Kidney (tissue), 22 donors: ENCODE measurements at places on chromosomes 5 and 9.

DNA sequence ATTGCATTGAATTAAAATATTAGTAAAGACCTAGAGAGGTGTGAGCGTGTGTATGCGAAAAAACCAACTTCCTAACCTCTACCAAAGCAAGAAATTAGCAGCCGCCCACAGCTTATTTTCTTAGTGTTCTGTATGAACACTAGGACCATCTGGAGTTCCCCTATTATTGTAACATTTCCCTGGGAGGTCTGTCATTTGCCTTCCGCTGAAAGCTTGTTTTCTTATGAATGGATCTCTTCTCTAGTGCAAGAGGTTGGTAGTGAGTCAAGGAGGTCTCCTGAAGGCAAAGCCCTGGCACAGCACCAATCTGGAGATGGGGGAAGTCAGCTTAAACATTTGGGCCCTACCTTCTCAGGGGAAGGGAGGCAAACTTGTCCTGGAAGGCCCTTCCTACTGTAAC lies 10.8 kb downstream of the TNFSF8 start:
- no peaks in the 10 kb centered on the region for H3K27me3 ChIP-seq
- H3K27ac ChIP-seq = no peak overlapping the region
- no peaks in the 10 kb centered on the region for H3K36me3 ChIP-seq
- no peak for DNase-seq
- H3K4me1 ChIP-seq = no peaks in the 10 kb centered on the region
- H3K4me3 ChIP-seq = no peak overlapping the region

GRCh38 chr9:89179895-89180734 lies 1.5 kb upstream of the SHC3 start:
- peaks cover 6% of the 10 kb centered on the region for H3K4me1 ChIP-seq
- peak; percentile 92 for DNase-seq
- H3K4me3 ChIP-seq = peak overlapping the region; percentile 61
- H3K27me3 ChIP-seq = peaks cover 17% of the 10 kb centered on the region
- peak overlapping the region; percentile 82 for H3K27ac ChIP-seq

- H3K4me1 ChIP-seq = no peaks in the 10 kb centered on the region
- DNase-seq = no peak
- no peak overlapping the region for H3K4me3 ChIP-seq
- no peak overlapping the region for H3K27ac ChIP-seq
- no peaks in the 10 kb centered on the region for H3K36me3 ChIP-seq
Observed at GRCh38 chr9:111938427-111938800, 41.8 kb downstream of the UGCG start.

DNA sequence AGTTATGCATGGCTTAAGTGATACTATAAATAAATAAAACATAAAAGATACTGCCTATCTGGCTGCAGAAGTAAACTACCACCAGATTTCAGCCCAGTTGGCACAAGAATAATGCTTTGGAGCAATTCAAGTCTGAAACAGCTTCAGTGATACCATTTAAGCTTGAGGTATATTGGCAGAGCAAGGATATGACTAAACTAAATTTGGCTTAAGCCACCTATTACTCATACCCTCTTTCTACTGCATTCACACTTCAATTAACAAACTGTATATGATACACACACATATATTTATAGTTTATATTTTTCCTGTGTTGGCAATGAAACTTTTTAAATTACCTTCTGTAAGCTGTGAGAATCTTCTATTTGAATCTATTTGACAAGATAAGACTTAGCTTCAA lies 431.9 kb downstream of the ANXA1 start:
- no peak overlapping the region for H3K27ac ChIP-seq
- H3K4me1 ChIP-seq = no peaks in the 10 kb centered on the region
- no peak for DNase-seq
- H3K4me3 ChIP-seq = no peak overlapping the region
- no peaks in the 10 kb centered on the region for H3K27me3 ChIP-seq

GRCh38 chr9:28270156-28270555 lies 696.9 kb upstream of the C9orf72 start:
- H3K4me3 ChIP-seq = no peak overlapping the region
- H3K27me3 ChIP-seq = no peaks in the 10 kb centered on the region
- H3K36me3 ChIP-seq = no peaks in the 10 kb centered on the region
- H3K27ac ChIP-seq = no peak overlapping the region

GRCh38 chr9:26169708-26170107 lies 491.5 kb upstream of the TUSC1 start:
- H3K4me1 ChIP-seq = no peaks in the 10 kb centered on the region
- DNase-seq = no peak
- H3K27me3 ChIP-seq = no peaks in the 10 kb centered on the region
- H3K27ac ChIP-seq = no peak overlapping the region

DNA sequence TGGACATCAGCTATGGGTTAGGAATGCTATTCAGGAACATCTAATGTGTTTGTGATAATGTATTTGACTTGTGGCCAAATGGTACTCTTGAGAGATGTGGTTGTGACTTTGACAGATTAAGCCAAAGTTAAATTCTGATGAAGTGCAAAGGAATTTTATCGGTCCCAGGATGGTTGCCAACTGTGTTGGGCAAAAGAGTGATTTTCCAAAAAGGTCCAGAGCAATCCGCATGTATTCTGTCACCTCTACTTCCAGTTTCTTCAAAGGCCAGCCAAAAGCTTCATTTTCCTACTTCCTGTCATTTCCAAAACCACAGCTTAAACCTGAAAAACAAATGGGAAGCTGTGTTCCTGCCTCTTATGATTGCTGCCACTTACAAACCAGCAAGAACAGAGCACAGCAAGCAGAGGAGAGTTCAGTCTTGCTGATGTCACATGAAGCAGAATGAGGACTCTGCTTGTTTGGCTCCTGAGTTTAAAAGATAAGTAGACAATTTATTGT lies 59.8 kb downstream of the MARCHF3 start:
- no peak overlapping the region for H3K27ac ChIP-seq
- H3K27me3 ChIP-seq = no peaks in the 10 kb centered on the region
- DNase-seq = no peak
- H3K4me3 ChIP-seq = no peak overlapping the region

DNA sequence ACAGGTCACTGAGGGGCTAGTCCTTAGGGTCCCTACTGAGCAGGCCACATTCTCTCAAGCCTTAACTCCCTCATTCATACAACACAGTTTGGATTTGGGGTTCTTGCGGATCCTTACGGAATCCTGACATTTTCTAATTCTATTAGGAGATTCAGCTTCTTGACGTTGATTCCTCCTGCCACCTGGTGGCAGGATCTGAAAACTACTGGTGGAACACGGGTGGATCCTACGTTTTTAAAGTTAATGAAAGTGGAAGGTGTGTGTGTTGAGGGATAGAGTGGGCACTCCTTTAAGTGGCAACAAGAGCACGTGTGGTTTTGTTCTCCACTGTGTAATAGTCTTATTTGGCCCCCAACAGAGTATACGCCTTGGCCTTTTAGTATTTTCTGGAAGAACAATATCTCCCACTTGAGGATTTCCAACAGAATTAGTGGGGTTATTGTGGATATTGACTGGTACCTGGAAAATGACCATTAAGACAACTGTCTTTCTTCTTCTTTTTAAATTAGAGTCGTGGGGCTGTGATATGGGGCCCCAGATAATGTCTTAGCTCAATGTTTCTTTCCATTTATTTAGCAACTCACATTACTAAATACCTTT lies 25.2 kb downstream of the SLC28A3 start:
- no peak overlapping the region for H3K27ac ChIP-seq
- DNase-seq = peak; percentile 54
- no peaks in the 10 kb centered on the region for H3K36me3 ChIP-seq

GRCh38 chr5:83577036-83577636 lies 105.6 kb downstream of the VCAN start:
- no peaks in the 10 kb centered on the region for H3K27me3 ChIP-seq
- no peak overlapping the region for H3K4me3 ChIP-seq
- no peaks in the 10 kb centered on the region for H3K4me1 ChIP-seq

DNA sequence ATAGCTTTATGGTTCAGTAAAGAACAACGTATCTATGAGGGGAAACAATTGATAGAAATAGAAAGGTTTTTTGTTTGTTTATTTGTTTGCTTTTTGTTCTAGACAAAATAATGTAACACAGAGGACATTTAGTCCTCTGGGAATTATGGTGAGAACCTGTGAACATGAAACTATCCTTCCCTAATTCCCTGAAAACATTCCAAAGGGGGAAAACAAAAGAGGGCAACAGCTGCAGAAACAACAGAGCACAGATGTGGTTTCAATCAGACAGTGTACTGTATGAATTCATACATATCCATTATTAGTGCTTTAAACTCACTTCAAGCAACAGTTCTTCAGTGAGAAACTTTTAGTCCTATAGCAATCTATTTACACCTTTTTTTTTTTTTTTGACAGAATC lies 1489.8 kb upstream of the C9orf72 start:
- no peak overlapping the region for H3K27ac ChIP-seq
- no peak for DNase-seq
- no peaks in the 10 kb centered on the region for H3K27me3 ChIP-seq
- no peaks in the 10 kb centered on the region for H3K4me1 ChIP-seq
- H3K4me3 ChIP-seq = no peak overlapping the region
- H3K36me3 ChIP-seq = no peaks in the 10 kb centered on the region

GRCh38 chr9:93292664-93293328 lies 108.9 kb downstream of the WNK2 start:
- H3K4me3 ChIP-seq = no peak overlapping the region
- H3K27ac ChIP-seq = no peak overlapping the region
- H3K36me3 ChIP-seq = no peaks in the 10 kb centered on the region
- DNase-seq = peak; percentile 34
- H3K4me1 ChIP-seq = no peaks in the 10 kb centered on the region

DNA sequence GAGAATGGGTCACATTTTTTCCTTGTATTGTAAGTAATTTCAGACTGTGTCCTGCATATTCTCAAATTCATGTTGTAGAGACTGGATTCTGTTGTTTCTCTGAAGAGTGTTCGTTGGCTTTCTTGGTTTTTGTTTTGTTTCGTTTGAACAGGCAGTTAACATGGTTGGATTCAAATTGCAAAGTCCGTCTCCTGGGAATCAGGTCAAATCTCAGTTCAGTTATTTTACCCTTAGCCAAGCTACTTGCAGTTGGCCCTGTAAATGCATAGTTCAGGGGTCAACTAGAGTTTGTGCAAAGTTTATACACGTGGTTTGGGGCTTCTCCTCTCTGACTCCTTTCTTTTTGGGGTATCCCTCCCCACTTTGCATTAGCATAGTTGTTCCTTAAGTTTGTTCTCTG lies 21.7 kb upstream of the FBXW11 start:
- H3K4me1 ChIP-seq = no peaks in the 10 kb centered on the region
- H3K36me3 ChIP-seq = no peaks in the 10 kb centered on the region
- no peaks in the 10 kb centered on the region for H3K27me3 ChIP-seq
- no peak overlapping the region for H3K4me3 ChIP-seq
- no peak overlapping the region for H3K27ac ChIP-seq

DNA sequence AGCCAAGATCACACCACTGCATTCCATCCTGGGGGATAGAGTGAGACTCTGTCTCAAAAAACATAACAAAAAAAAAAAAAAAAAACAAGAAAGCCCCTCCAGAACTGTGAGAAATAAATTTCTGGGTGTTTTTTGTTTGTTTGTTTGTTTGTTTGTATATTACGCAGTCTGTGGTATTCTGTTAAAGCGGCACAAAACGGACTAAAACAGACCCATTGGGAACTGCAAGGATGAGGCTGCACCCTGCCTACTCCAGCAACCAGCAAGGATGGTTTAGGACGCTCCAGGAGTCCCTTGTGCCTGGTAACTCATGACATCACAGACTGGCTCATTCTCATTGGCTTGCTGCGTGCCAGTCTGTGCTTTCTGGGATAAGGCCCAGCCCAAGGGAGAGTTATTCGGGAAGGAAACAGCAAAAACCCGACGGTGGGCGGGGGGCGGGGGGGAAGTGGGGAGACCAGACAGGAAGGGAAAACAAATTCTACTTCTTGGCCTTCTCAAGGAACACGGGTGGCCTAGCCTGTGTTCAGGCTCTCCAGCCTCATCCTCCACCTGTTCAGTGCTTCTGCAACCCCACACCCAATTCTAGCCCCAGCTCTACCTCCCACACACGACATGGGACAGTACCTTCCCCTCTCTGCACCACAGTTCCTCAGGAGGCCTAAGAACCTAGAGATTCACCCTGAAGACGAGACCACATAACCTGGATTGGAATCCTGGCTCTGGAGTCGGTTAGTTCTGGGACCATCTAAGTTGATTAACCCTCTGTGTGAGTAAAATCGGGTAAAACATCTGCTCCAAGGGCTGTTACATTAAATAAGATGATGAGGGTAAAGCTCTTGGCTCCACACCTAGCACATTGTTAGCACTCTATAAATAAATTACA lies 2.8 kb downstream of the CD74 start:
- H3K4me1 ChIP-seq = peaks cover 17% of the 10 kb centered on the region
- peak; percentile 85 for DNase-seq
- H3K36me3 ChIP-seq = peaks cover 11% of the 10 kb centered on the region
- H3K4me3 ChIP-seq = peak overlapping the region; percentile 78

GRCh38 chr5:139668064-139668880 lies 20.1 kb downstream of the CXXC5 start:
- H3K27me3 ChIP-seq = no peaks in the 10 kb centered on the region
- H3K36me3 ChIP-seq = no peaks in the 10 kb centered on the region
- no peak for DNase-seq
- H3K4me3 ChIP-seq = peak overlapping the region; percentile 49

- H3K27ac ChIP-seq = no peak overlapping the region
- DNase-seq = no peak
- H3K27me3 ChIP-seq = no peaks in the 10 kb centered on the region
- no peaks in the 10 kb centered on the region for H3K36me3 ChIP-seq
- H3K4me1 ChIP-seq = peaks cover 5% of the 10 kb centered on the region
- no peak overlapping the region for H3K4me3 ChIP-seq
Observed at GRCh38 chr5:176166427-176166826, 71.8 kb upstream of the SIMC1 start.

DNA sequence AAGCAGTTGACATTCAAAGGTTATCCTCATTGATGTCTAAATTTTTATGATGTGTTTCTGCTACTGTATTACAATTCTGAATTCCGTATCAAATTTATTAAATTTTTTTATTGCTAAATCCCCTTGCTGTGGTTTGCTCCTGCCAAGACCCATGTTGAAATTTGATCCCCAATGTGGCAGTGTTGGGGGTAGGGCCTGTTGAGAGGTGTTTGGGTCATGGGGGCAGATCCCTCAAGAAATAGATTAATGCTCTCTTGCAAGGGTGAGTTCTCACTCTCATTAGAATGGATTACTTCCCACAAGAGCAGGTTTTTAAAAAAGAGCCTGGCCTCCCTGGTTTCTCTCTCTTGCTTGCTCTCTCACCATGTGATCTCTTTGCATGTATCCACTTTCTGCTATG lies 434.5 kb upstream of the POU5F2 start:
- H3K4me3 ChIP-seq = no peak overlapping the region
- no peaks in the 10 kb centered on the region for H3K36me3 ChIP-seq
- no peaks in the 10 kb centered on the region for H3K4me1 ChIP-seq
- no peak overlapping the region for H3K27ac ChIP-seq

- H3K4me3 ChIP-seq = no peak overlapping the region
- no peaks in the 10 kb centered on the region for H3K27me3 ChIP-seq
- DNase-seq = no peak
- no peaks in the 10 kb centered on the region for H3K4me1 ChIP-seq
Observed at GRCh38 chr5:110590187-110590586, 136.3 kb downstream of the TMEM232 start.

GRCh38 chr9:129597355-129598088 lies 23.4 kb downstream of the C9orf50 start:
- no peaks in the 10 kb centered on the region for H3K27me3 ChIP-seq
- H3K36me3 ChIP-seq = no peaks in the 10 kb centered on the region
- H3K4me3 ChIP-seq = peak overlapping the region; percentile 10
- no peaks in the 10 kb centered on the region for H3K4me1 ChIP-seq
